ENCODE measurements at places on chromosomes 2 and 18. TPM values are rescaled to one million over a fixed set of nuclear protein-coding genes. Genes with fewer than 3 reads are reported as not detected.

The SLC5A7 gene
- not detected for total RNA-seq

DNA sequence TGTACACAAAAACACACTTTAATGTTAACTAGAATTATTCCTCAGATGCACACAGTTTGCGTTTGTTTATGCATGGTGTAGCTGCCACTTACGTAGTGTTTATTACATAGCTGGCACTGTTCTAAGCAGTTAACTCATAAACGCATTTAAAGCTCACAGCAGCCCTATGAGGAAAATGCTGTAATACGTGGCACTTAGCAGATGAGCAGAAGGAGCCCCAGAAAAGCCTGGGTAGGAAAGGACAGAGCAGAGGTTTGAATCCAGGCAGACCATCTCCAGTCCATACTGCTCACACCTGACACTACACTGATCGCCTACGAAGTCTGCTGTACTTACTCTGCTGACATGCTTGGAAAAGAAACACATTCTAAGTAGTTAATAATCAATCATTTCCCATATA lies 66.6 kb downstream of the BCL2 start:
- no peak overlapping the region for H3K27ac ChIP-seq
- H3K36me3 ChIP-seq = peaks cover 10% of the 10 kb centered on the region
- H3K4me3 ChIP-seq = no peak overlapping the region
- peaks cover 16% of the 10 kb centered on the region for H3K4me1 ChIP-seq
- no peak for DNase-seq

The PGAP1 gene
- total RNA-seq = 10.3 TPM

DNA sequence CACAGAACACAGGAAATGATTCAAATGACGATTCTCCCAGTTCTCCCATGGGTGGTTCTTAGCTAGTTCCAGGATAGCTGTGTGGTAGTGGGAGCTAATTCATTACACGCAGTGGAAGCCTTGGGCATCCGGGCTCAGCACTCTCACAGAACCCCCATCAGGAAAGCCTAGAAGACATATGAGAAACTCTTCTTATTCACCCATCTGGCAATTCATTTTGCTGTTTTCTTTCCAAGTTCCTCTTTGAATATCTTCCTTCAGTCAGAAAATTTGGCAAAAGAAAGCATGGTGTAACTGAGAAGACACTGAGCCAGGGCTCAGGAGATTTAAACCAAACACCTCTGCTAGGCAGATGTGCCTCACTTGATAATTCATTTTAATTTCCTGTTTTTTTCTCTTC lies 85.2 kb upstream of the FN1 start:
- H3K4me1 ChIP-seq = no peaks in the 10 kb centered on the region
- no peak for DNase-seq
- H3K27me3 ChIP-seq = no peaks in the 10 kb centered on the region
- H3K4me3 ChIP-seq = no peak overlapping the region

- no peak for DNase-seq
- peaks cover 13% of the 10 kb centered on the region for H3K36me3 ChIP-seq
- no peak overlapping the region for H3K4me3 ChIP-seq
- no peaks in the 10 kb centered on the region for H3K27me3 ChIP-seq
- H3K27ac ChIP-seq = no peak overlapping the region
These were observed 2.5 kb downstream of the MRPL35 start for GRCh38 chr2:86201671-86202335.

GRCh38 chr2:234204480-234204879 lies 154.0 kb downstream of the SPP2 start:
- H3K36me3 ChIP-seq = no peaks in the 10 kb centered on the region
- H3K4me3 ChIP-seq = no peak overlapping the region
- H3K4me1 ChIP-seq = no peaks in the 10 kb centered on the region
- no peak for DNase-seq
- H3K27me3 ChIP-seq = no peaks in the 10 kb centered on the region
- no peak overlapping the region for H3K27ac ChIP-seq

- no peak overlapping the region for H3K4me3 ChIP-seq
- no peak for DNase-seq
- no peaks in the 10 kb centered on the region for H3K4me1 ChIP-seq
- peaks cover 47% of the 10 kb centered on the region for H3K27me3 ChIP-seq
These were observed 186.6 kb downstream of the MTX2 start for GRCh38 chr2:176455816-176456291.

The MBOAT2 gene
- total RNA-seq = 2.0 TPM

GRCh38 chr2:69554568-69554967 lies 89.0 kb downstream of the AAK1 start:
- peaks cover 36% of the 10 kb centered on the region for H3K36me3 ChIP-seq
- no peak overlapping the region for H3K27ac ChIP-seq
- peaks cover 38% of the 10 kb centered on the region for H3K4me1 ChIP-seq
- H3K4me3 ChIP-seq = no peak overlapping the region
- no peaks in the 10 kb centered on the region for H3K27me3 ChIP-seq
- DNase-seq = no peak

GRCh38 chr18:12048010-12048826 lies 45.4 kb upstream of the ANKRD62 start:
- no peaks in the 10 kb centered on the region for H3K4me1 ChIP-seq
- no peak overlapping the region for H3K27ac ChIP-seq
- H3K36me3 ChIP-seq = no peaks in the 10 kb centered on the region
- DNase-seq = no peak
- no peaks in the 10 kb centered on the region for H3K27me3 ChIP-seq
- H3K4me3 ChIP-seq = no peak overlapping the region

The POLE4 gene
- 34.9 TPM for total RNA-seq

GRCh38 chr18:34261865-34262780 lies 37.4 kb upstream of the NOL4 start:
- DNase-seq = no peak
- H3K27ac ChIP-seq = no peak overlapping the region
- H3K36me3 ChIP-seq = no peaks in the 10 kb centered on the region
- no peaks in the 10 kb centered on the region for H3K27me3 ChIP-seq
- H3K4me1 ChIP-seq = no peaks in the 10 kb centered on the region
- H3K4me3 ChIP-seq = no peak overlapping the region

- no peak for DNase-seq
- no peak overlapping the region for H3K4me3 ChIP-seq
- H3K27me3 ChIP-seq = peaks cover 26% of the 10 kb centered on the region
These were observed 8.0 kb upstream of the CFAP65 start for GRCh38 chr2:219049282-219049681.

GRCh38 chr2:188146888-188147287 lies 144.8 kb upstream of the GULP1 start:
- H3K4me1 ChIP-seq = no peaks in the 10 kb centered on the region
- no peak overlapping the region for H3K4me3 ChIP-seq
- DNase-seq = no peak
- H3K36me3 ChIP-seq = no peaks in the 10 kb centered on the region
- no peaks in the 10 kb centered on the region for H3K27me3 ChIP-seq

GRCh38 chr2:66682476-66682875 lies 247.6 kb downstream of the MEIS1 start:
- H3K36me3 ChIP-seq = no peaks in the 10 kb centered on the region
- DNase-seq = no peak
- no peak overlapping the region for H3K27ac ChIP-seq
- no peak overlapping the region for H3K4me3 ChIP-seq

DNA sequence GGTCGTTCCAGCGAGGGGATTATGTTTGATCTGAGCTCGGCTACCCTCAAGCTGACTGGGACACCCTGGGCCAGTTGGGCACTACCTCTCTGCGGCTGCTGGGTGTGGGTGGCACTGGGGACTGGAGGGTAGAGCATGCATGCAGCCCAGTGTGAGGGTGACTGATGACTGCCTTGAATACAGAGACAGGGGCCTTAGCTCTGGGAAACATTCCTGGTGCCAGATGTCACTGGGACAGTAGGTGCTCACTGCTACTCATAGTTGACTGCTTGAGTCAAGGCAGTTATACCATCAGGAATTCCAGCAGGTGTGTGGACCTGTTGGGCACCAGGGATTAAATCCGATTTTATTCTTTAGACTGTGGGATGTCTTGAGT lies 33.6 kb upstream of the ATP6V1B1 start:
- no peak for DNase-seq
- H3K27me3 ChIP-seq = peaks cover 90% of the 10 kb centered on the region
- H3K4me3 ChIP-seq = no peak overlapping the region
- no peak overlapping the region for H3K27ac ChIP-seq
- H3K36me3 ChIP-seq = no peaks in the 10 kb centered on the region

DNA sequence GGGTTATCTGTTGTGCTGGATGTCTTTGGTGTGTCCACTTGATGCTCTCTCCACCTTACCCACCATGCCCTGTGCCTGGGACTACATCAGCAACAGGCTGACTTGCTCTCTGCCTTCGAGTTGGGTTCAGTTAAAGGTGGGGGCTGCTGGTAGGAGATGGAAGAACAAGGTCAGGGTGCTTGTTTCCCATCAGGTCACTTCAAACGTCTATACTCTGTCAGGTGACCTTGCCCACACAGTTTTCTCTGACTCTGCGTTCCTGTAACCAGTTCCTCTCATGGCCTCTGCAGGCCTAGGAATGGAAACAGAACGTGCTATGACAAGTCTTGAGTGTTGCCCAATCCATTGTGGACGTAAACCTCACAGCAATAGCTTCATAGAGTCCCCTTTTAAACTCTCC lies 38.4 kb upstream of the PAPOLG start:
- H3K27ac ChIP-seq = no peak overlapping the region
- no peak overlapping the region for H3K4me3 ChIP-seq
- H3K27me3 ChIP-seq = no peaks in the 10 kb centered on the region
- no peaks in the 10 kb centered on the region for H3K36me3 ChIP-seq

GRCh38 chr2:99169534-99169933 lies 11.3 kb downstream of the MITD1 start:
- H3K4me1 ChIP-seq = peaks cover 5% of the 10 kb centered on the region
- no peak overlapping the region for H3K27ac ChIP-seq
- peaks cover 71% of the 10 kb centered on the region for H3K36me3 ChIP-seq
- no peaks in the 10 kb centered on the region for H3K27me3 ChIP-seq
- no peak for DNase-seq

The EGR4 gene
- total RNA-seq = 0.17 TPM

DNA sequence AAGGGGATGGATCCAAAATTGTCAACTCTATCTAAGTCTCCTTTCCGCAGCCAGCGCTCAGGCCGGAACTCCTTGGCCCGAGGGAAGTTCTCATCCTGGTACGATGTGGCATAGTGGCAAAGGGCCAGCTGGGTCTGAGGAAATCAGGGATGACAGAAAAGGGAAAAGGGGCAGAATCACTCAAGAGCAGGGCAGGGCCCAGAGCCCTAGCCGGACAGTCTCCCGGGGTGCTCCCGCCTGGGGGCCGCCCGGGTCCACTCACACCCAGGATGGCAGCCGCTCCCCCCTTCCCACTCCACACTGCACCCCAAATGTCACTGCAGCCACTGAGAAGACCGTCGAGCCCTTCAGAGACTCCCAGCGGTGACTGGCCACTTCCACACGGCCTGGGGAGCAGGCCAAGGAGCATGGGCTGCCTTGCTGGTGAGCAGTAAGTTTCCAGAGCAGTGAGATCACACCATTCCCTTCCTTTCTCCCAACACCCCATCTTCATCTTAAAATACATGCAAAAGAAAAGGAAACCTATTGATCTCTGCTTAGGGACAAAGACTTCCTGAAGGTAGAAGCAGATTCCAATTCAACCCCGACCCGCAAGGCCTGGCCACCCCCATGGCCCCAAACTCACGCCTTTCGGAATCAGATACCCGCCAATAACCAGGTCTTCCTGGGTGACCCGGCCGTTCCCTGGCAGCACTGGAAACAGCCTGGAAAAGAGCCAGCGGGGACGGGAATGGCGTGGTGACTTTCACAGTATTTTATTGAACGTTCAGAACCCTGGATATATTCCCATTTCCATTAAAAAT lies 26.7 kb downstream of the CYP27C1 start:
- no peaks in the 10 kb centered on the region for H3K4me1 ChIP-seq
- no peak overlapping the region for H3K4me3 ChIP-seq
- no peak overlapping the region for H3K27ac ChIP-seq
- DNase-seq = no peak
- peaks cover 2% of the 10 kb centered on the region for H3K27me3 ChIP-seq

GRCh38 chr2:150924878-150925277 lies 336.8 kb downstream of the RBM43 start:
- H3K4me3 ChIP-seq = no peak overlapping the region
- no peaks in the 10 kb centered on the region for H3K36me3 ChIP-seq
- no peak overlapping the region for H3K27ac ChIP-seq
- no peak for DNase-seq

- no peaks in the 10 kb centered on the region for H3K4me1 ChIP-seq
- no peak overlapping the region for H3K4me3 ChIP-seq
- no peaks in the 10 kb centered on the region for H3K27me3 ChIP-seq
These were observed 62.4 kb upstream of the SKOR2 start for GRCh38 chr18:47313901-47314300.

GRCh38 chr2:32355976-32356680 lies 695 bp upstream of the BIRC6 start:
- H3K36me3 ChIP-seq = peaks cover 1% of the 10 kb centered on the region
- peak overlapping the region; percentile 97 for H3K4me3 ChIP-seq
- peak overlapping the region; percentile 87 for H3K27ac ChIP-seq
- peaks cover 21% of the 10 kb centered on the region for H3K4me1 ChIP-seq
- no peaks in the 10 kb centered on the region for H3K27me3 ChIP-seq
- no peak for DNase-seq

DNA sequence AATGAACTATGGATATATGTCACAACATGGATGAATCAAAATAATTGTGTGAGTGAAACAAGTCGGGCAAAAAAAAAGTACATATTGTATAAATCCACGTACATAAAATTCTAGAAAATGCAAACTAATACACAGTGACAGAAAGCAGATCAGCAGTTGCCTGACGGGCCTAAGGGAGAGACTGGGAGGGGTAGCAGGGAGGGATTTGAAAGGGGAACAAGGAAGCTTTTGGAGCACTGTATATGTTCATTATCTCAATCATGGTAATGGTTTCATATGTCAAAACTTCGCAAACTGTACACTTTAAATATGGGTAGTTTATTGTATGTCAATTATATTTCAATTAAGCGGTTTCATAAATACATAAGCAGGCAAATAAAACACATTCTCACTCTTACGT lies 153.8 kb downstream of the ANKRD44 start:
- no peak overlapping the region for H3K4me3 ChIP-seq
- H3K27ac ChIP-seq = no peak overlapping the region
- no peak for DNase-seq
- peaks cover 46% of the 10 kb centered on the region for H3K4me1 ChIP-seq
- no peaks in the 10 kb centered on the region for H3K36me3 ChIP-seq

GRCh38 chr2:224772494-224772893 lies 56.3 kb upstream of the CCDC195 start:
- H3K36me3 ChIP-seq = peaks cover 95% of the 10 kb centered on the region
- no peaks in the 10 kb centered on the region for H3K4me1 ChIP-seq
- H3K27ac ChIP-seq = no peak overlapping the region
- DNase-seq = no peak
- no peaks in the 10 kb centered on the region for H3K27me3 ChIP-seq

- no peaks in the 10 kb centered on the region for H3K36me3 ChIP-seq
- H3K27me3 ChIP-seq = no peaks in the 10 kb centered on the region
- H3K4me1 ChIP-seq = peaks cover 11% of the 10 kb centered on the region
- no peak overlapping the region for H3K27ac ChIP-seq
- no peak overlapping the region for H3K4me3 ChIP-seq
- no peak for DNase-seq
These were observed 16.2 kb downstream of the IMPA2 start for GRCh38 chr18:11997466-11997865.

- H3K4me1 ChIP-seq = no peaks in the 10 kb centered on the region
- peaks cover 2% of the 10 kb centered on the region for H3K27me3 ChIP-seq
- no peak overlapping the region for H3K4me3 ChIP-seq
- no peaks in the 10 kb centered on the region for H3K36me3 ChIP-seq
These were observed 10.4 kb downstream of the CIB4 start for GRCh38 chr2:26630669-26631360.

- no peaks in the 10 kb centered on the region for H3K36me3 ChIP-seq
- no peak overlapping the region for H3K4me3 ChIP-seq
- no peak overlapping the region for H3K27ac ChIP-seq
- H3K27me3 ChIP-seq = no peaks in the 10 kb centered on the region
These were observed 163.8 kb upstream of the MEX3C start for GRCh38 chr18:51361130-51361860.
